GM13977 (cell line): ENCODE measurements at places on chromosomes 1 and 21.

DNA sequence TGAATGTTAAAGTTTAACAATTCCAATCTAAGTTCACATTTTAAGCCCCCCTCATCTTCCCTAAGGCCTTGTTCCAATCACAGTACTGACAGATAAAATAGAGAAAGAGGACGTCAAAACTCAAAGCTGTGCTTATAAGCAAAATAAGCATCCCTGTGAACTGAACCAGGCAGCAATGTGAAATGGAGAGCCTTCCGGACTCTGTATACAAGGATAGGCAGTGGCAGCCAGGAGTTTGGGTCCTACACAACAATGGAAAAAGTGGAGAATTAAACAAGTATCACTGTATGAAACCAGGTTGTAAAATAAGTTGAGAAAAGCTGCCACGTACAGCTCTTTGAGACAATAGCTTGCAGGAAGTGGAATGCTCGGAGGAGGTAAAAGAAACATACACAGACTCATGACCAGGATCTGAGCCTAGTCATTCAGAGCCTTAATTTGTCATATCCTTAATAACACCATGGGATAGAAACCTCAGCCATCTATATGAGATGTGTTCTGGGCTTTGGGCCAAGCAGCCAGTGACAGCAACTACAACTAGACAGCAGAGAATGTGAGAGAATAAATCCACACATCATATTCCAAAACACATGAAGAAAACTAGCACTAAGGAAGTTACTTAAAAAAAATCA lies 55.2 kb upstream of the PALMD start:
- no peak for DNase-seq

GRCh38 chr1:2049718-2050431 lies at the start of gene PRKCZ:
PRKCZ (plus strand) TSS chr1:2050411; CDS start chr1:2050631, 220 bp downstream.
- peak; percentile 92 for DNase-seq

DNA sequence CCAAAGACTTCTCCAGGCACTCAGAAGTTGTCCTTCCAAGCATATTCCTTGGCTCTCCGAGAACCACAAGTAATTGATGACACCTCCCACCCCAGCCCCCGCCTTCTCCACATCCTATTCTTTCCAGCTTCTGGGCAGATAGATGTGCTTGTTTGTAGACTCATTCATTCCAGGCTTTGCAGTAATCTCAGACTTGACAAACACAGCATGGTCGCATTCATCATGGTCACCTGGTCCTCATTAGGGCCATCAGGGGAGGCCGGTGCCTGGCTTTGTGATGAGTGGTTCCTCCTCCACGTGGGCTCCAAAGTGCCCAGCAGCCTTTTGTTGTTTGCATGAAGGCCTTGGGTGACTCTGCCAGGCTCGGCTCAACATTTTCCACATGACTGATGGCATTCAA lies 28.5 kb upstream of the KCNE2 start:
- DNase-seq: no peak

- DNase-seq: no peak
Observed at GRCh38 chr1:228940526-228940925, 205.2 kb downstream of the RHOU start.

DNA sequence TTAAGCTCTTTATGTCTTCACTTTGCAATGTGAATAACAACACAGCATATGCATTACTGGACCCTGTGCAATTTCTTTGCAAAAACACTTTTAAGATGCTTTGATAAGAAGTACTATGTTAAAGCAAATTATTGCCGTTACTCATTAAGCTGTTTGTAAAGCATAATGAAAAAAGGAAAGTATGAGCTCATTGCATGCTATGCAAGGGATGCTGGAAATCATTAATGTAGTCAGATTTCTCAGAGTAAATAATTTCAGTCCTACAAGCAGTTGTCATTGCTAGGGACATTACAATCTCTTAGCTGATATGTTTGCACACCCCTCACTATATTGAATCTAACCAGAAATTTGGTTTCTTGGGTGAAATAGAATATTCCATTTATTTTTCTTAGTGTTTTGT lies 982.5 kb upstream of the ADGRL2 start:
- DNase-seq: no peak

DNA sequence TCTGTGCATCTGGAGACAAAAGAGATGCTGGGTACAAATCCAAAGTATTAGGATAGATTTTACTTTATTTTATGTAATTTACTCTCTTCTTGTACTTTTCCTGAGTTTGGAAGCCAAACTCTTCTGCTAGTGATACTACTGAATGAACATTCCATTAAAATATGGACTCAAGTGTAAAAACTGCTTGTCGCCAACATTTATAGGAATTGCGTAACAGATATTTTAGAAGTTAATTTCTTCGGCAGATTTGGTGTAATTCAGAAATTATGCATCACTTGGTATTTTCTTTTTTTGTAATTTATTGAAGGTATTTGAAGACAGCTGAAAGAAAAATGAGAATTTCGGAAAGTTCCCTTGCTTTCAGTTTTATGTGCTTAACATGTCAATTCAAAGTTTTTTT lies 137.0 kb downstream of the RABGAP1L start:
- no peak for DNase-seq

DNA sequence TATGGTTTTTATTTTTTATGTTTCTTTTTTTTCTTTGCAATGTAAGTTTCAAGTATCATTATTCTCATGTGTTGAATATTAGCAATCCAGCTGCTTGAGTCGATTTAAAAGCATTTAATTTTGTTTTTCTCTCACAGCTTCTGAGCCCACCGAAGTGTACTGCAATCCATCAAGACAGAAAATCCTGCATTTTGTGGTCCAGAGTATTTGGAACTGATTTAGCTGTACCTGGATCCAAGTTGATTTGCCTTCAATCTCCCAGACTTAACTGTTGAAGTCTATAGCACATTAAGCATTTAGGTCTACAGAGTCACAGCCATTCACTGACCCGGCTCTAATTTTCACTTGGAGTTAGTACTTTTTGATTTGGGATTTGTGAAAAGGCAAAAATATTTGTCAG lies 622.9 kb upstream of the ADAMTS5 start:
- DNase-seq: no peak

GRCh38 chr1:246117066-246117791 lies 389.9 kb downstream of the SMYD3 start:
- DNase-seq: peak; percentile 55

GRCh38 chr1:67189953-67190352 lies 23.7 kb downstream of the IL23R start:
- DNase-seq: no peak

DNA sequence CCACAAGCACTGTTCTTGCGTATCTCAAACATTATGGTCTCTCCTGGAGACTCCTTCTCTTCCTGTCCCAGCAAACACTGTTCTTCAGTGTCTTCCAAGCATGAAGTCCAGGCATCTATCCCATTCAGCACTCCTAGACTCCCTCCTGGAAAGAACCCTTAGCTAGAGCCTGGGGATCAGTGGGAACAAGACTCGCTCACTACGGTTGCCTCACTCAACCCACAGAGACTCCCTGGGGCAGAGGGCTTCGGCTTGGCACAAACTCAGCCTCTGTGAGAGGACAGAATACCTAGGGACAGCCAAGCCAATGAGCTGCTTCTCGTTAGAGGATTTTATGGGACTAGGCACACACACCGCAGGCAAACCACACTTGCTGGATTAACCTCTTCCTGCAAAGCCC lies 86.5 kb upstream of the IPO9 start:
- no peak for DNase-seq

DNA sequence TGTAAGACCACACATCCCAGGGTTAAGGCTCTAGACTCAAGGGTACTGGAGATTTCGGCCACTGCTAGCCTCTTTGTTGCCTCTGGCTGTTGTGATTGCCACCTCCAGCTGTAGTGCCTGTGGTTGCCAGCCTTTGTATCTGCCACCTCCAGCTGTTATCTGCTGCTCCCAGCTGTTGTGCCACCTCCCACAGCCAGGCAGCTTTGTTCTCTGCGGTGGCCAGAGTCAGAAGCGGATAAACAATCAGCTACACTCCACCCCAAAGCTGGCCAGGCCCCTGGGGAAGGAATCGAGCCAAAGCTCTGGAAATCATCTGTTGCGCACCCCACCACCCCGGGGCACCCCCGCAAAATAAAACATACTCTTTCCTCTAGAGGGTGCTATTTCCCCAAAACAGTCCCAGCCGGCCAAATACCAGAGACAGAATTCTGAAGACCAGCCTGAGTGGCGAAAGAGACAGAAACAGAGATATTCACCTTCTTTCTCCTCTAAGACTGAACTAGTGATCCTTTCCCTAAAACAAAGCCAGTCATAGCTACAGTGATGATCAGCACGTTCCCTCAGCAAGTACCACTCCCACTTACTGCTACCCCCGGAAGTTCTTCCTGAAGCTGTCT lies 14.8 kb upstream of the PIGM start:
- peak; percentile 75 for DNase-seq

DNA sequence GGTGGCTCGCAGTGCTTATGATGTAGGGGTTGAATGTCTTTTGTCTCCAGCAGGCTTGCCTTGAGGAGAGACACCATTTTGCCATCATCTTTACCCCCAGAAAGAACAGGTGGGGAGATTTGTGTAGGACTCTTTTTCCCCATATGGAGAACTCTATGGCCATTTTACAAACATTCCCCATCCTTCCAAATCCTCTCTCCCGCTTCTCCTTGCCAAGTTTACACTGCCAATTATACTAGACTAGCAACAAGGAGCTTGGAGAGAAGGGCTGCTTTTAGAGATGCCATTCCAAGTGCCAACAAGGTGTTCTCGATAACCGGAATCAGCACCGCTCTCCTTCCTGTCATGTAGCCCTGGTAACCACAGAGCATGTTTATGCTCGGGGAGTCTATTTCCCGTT lies 233.1 kb downstream of the CAMTA1 start:
- no peak for DNase-seq

DNA sequence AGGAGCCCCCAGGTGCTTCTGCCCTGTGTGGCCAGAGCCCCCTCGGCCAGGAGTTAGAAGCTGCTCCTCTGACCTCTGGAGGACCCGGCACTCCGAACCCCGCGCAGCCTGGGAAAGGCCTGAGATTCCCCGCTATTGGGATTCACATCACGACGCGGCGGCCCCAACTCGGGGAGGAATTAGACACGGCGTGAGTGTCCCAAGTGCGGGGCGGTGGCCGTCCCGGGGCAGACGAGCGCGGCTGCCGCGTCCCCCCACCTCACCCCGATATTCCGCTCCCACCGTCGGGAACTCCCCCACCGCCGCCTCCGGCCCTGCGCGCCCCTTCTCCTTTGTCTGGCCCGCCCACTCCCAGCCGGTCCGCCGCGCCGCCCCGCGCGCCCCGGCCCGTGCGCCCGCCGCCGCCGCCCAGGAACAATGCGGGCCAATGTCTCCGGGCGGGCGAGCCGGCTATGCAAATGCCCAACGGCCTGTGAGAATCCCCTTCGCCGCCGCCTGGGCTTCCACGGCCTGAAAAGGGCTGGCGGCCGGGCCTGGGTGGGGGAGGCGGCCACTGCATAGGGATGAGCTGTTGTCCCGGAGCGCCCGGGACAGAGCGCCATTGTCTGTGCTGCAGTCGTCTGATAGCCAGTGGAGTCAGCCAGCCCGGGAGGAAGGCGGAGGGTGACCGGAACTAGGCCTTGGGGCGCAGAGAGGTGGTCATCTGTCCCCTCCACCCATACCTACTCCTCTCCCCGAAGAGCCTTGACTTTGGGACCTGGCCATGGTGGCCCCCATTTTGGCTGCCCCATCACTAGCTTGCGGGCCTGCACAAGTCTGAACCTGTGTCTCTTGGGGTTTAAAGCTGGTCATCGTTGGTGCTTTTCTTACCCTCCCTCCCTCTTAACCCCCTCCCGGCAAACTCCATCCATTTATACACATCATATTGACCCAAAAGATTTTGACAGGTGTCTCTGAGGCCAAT lies 19.4 kb downstream of the RHBG start:
- peak; percentile 70 for DNase-seq

GRCh38 chr1:9449110-9449627 lies 90.1 kb upstream of the SLC25A33 start:
- DNase-seq: no peak

DNA sequence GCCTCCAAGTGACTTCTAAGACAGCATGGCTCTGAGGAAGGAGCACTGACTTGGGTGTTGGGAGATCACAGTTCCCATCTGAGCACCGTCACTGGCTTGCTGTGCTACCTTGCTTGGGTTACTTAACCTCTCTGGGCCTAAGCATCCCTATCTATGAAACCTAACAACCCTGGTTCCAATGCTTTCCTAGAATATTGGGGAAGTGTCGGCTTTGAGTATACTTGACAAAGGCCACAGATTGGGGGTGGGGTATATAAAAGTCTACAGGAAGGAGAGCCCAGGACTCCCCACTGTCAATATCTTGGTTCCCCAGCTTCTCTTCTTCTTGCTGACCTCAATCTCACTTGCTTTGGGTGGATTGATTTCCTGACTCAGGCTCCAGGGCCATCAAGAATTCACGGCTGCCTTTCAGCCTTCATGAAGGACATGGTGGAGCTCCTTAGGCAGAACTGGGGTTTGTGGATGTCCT lies 6.3 kb downstream of the TNFRSF1B start:
- DNase-seq: no peak

DNA sequence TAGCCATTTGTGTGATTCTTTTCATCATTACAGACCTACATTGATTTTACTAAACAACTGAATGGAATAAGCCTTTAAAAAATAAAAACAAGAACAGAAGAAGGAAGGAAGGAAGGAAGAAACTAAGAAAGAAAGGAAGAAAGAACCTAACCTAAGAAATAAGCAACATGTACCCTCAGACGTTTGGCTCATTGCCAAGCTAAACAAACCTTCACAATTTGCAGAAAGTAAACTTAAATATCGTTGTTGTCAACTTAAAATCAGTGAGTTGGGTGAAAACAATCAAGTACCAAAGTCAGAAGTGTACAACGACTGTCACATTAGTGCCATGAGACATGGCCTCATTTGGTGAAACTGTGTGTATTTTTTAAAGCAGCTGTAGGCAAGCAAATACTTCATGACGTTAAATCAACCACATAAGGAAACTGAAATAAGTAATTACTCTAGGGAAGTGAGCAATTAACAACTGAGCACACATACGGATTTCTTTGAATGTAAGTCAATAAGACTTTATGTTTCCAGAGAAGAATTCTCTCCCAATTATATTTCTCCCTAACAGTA lies 313.1 kb upstream of the TMPRSS15 start:
- DNase-seq: no peak

DNA sequence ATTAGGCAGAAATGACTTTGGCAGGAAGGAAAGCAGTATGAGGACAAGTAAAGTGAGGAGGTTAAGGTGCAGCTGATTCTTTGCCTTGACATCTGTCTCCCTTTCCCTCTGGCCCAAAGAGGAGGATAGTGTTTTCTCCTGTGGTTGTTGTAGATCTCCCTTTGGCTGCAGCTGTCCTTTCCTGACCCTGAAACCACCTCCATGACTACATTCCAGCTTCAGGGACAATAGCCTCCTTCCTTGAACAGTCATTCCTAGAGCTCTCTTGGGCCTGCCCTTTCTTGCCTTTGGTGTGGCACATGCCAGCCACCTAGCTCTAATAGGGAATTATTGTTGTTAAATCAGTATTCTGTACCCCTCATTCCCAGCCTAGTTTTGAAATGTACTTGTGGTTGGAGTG lies 6.2 kb downstream of the ZMYM1 start:
- no peak for DNase-seq
